Fibroblast of skin of left biceps (primary cell): ENCODE measurements at places on chromosomes 1 and 21.

DNA sequence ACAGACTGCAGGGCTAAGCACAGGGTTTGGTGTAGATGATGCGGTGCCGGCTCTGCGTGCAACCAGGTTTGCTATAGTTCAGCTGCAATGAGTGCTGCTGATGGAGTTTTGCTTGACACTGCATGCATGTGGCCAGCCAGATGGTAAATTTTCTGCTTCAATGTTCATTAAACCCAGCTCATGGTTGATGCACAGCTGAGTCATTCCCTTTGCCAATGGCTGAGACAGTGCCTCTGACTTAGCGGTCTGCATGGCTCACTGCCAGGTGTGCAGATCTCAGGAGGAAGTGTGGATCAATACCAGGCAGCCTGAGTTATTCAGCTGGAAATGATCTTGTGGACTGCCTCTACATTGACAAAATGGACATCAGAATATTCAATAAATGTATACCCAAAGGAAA lies 172.7 kb upstream of the ZP4 start:
- peak; percentile 56 for DNase-seq

DNA sequence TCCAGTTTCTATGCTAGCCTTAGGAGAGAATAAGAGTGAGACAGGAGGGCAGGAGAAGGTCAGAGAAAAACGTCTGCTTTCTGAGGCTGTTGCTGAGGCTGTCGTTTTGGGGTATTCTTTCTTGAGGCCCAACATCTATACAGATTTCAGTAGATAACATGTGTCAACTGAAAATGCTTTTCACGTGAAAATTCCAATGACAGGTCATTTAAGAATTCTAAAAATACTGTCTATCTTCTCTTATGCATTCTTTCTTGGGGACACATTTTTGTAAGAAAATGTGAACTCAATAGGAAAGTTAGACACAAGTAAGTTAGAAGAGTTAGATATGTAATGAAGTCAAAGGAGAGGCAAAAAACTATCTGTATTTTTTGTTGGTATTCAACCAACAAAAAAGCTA lies 150.8 kb downstream of the TGFB2 start:
- DNase-seq: no peak

DNA sequence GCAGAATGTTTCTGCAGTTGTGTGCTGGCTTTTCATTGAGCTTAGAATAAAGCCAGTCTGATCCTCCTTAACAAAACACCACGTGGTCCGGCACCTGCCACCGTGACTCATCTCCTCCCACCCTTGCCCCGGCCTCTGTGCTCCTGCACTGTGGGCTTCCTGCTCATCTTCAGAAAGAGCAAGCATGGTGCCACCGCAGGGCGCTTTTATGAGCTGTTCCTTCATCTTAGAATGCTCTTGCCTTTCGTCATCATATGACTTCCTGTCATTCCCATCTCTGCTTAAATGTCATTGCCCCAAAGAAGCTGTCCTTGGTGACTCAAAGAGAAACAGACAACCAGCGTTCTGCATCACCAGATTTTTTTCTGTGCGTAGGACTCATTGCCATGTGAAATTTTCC lies 117.8 kb downstream of the HHAT start:
- DNase-seq: no peak

GRCh38 chr1:51989582-51990477 lies 670 bp downstream of the RAB3B start:
- no peak for DNase-seq

DNA sequence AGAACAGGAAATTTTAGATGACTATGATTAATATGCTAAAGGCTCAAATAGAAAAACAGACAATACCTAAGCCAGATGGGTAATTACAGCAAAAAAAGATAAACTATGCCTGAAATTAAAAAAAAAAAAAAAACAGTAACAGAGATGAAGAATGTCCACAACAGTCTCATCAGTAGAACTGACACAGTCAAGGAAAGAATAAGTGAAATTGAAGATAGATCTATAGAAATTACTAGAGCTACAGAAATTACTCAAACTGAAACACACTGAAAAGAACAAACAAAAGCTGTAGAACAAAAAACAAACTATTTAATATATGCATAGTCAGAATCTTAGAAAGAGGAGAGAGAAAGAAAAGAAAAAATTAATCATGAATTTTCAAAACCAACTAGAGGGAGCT lies 112.8 kb downstream of the FAF1 start:
- no peak for DNase-seq

DNA sequence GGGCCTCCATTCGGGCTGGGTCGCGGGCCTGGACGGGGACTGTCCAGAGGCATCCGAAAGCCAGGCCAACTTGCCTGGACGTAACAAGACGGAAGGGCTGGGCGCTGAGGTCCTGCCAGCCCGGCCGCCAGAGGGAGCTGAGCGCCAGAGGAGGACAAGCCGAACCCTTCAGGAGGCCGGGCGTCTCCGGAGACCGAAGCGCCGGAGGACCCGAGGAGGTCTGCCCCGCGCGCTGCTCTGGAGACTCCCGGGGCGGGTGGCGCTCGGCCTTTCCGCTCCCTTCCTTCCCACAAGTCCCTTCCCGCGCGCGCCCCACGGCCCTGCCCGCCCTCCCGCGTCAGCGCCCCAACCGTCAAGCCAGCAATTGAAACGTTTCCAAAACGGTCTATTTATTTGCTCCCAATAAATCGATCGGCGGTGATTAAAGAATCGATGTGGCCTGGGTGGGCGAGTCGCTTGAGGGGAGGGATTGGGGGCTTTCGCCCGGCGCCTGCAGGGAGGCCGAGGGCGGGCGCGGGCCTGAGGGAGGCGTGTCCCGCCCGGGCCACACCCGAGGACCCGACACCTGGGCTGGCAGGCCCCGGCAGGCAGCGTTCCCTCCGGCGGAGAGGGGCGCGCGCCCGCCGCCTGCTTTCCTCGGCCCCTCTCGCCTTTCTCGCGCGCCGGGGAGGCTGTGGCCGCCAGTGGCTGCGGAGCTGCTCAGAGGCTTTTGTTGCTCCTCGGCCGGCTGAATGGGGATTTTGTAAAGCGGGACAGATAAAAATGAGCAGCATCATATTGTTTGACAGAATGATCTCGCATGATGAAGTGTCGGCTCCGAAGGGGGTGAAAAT lies 5.2 kb upstream of the FOXD3 start:
- peak; percentile 2 for DNase-seq

DNA sequence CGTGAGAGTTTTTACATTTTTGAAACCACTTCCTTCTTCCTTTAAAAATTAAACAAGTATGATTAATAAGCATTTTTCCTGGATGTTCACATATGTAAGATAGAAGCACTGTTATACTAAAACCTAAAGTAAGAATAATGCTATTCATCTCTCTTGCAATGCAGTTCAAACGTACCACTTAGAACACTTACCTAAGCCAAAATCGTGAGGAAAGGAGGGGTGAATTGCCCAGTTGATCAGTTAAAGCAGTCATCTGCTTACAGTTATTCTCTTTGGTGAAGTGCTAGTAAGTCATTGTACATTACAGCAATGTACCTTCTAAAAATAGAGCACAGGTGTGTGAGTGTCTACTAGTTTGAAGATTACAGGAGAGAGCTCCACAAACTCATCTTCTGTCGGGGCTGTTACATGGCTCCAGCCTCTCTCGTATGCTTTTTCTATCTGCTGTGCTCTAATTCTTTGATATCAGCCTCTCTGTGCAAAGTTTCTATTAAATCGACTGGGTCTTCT lies 3.4 kb downstream of the NCAM2 start:
- no peak for DNase-seq

DNA sequence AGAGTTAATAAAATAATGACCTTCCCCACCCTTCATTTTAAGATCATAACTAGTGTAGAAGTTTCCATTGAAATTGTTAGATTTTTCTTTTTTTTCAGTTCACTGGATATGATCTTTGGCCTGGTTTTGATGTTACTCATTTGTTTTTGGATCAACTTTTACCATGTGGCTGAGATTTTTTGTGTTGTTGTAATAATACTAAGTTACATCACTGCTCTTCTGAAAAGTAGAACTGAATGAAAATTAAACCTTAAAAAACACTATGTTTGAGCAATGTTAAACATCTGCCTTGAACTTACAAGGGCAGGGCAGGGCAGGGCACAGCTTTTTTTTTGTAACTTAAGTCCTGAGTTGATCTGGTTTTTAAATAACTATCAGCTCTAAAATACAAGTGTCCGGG lies 204.8 kb upstream of the ADAMTS5 start:
- no peak for DNase-seq

GRCh38 chr1:233082778-233083550 lies 132.6 kb downstream of the NTPCR start:
- no peak for DNase-seq

- no peak for DNase-seq
These were observed 23.0 kb downstream of the SPATA46 start for GRCh38 chr1:162353702-162354101.

- DNase-seq: no peak
These were observed 7.7 kb downstream of the FBXO6 start for GRCh38 chr1:11671544-11672286.

GRCh38 chr1:180184041-180184440 lies 29.4 kb downstream of the QSOX1 start:
- DNase-seq: no peak

- DNase-seq: no peak
These were observed 30.6 kb upstream of the GPR137B start for GRCh38 chr1:236111527-236112331.

DNA sequence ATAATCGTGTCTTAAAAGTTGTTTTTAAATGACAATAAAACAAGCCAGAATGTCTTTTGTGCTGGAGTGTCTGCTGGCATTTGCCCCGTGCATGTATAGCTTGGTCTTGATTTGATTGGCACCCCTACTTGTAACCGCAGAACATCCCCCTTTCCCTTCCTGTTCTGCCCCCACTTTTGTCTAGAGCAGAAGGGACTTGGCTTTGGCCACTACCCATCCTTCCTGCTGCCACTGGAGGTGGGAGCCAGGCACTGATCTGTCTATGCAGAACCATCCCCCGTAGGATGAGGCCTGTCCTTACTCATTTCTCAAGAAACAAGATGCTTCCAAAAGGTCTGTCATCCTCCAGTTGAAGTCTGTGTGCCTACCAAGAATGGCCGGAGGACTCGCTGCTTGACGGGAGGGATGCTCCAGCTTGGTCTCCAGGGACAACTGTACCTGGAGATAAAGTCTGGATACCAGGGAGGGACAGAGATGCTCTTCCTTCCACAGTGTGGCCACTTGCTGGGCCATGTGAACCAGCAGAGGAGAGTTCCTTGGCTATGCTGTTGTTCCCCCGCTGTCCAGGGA lies 1.1 kb upstream of the SLC27A3 start:
- no peak for DNase-seq

GRCh38 chr1:9555942-9556341 lies 16.7 kb downstream of the SLC25A33 start:
- DNase-seq: no peak

GRCh38 chr1:54697896-54698295 lies 17.8 kb upstream of the TTC4 start:
- no peak for DNase-seq

DNA sequence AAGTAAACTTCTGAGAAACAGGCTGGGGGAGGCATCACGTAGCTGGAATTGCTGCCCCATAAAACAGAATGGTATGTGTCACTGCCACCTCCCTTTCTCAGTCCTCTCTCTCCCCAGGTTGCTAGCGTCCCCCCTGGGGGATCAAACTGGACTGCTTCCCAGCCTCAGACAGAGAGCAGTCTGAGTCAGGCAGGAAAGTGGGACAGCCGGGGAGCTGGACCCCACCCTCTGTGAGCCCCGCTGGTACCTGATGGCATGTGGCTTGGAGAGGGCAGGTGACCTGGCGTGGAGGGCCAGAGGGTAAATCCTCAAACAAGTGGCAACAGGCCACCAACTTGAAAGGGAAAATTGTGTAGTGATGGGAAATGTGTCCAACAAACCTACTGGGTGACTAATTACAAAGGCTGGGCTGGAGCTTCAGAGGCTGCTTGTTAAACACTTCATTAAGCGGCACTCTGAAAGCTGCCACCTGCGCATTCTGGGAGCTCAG lies 1.0 kb upstream of the SFN start:
- no peak for DNase-seq

GRCh38 chr1:39348278-39348677 lies 143.2 kb upstream of the BMP8A start:
- no peak for DNase-seq

- DNase-seq: no peak
These were observed 121.9 kb downstream of the MAB21L3 start for GRCh38 chr1:116232989-116233514.

GRCh38 chr1:186240436-186240835 lies 134.6 kb downstream of the TPR start:
- no peak for DNase-seq

- peak; percentile 47 for DNase-seq
These were observed 9.8 kb upstream of the AK5 start for GRCh38 chr1:77271852-77272580.

DNA sequence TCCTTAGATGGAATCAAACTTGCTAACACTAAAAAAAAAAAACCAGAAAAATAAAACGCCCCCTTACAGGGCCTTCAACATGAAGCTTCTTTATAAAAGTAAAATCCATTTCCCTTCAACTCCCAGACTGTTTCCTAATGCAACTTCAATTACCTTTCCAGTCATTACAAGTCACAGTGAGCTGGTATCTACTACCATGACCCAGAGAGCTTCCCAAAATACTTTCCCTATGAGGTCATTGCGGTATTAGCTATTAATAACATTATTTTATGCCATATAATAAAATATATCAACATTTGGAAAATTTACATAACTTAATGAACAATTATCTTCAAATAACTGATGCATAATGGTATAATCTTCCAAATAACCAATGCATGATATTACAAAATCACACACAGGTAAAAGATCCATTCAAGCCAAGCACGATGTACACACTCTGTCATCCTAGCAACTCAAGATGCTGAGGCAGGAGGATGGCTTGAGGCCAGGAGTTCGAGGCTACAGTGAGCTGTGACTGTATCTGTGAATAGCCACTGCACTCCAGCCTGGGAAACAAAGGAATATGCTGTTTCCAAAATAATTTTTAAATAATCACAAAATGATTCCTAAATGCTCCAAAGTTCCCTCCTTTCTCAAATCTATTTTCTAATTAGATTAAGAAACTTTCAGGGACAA lies 24.1 kb downstream of the EIF4G3 start:
- no peak for DNase-seq
